SW 1271 (cell line): ENCODE measurements at places on chromosomes 5 and 9.
A peak's percentile ranks its signal among the peaks of the same experiment; 100 is the strongest.

DNA sequence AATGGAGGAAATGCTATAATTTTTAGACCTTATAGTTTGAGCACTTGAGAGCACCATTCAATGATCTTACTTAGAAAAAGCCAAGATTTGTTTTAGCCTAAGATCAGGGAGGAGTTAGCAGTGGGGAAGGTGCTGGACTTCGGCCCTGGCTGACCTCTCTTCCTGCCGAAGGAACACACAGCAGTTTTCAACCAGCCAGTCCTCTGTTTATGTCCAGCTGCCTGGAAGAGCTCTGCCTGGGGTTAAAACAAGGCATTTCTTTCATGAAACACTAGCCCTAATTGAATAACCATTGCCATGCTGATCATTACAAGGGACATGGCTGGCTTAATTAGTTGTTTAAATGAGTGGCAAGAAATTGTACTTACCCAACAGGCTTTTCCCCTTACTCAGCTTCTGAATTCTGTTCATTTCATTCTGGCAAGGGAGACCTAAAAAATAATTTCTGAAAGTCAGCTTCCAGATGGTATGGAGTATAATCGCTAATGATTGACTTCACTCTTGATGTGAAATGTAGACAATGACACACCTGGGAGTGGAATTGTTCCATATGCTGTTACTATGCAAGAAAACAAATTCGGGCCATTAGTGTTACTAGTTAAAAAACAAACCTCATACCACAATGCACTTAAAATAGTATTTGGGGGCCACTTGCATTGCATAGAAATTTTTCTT, 514.2 kb downstream of the SPOCK1 start:
- DNase-seq, result no peak

- DNase-seq, result no peak
Observed at GRCh38 chr9:129487658-129488483, 133.0 kb downstream of the C9orf50 start.

DNA sequence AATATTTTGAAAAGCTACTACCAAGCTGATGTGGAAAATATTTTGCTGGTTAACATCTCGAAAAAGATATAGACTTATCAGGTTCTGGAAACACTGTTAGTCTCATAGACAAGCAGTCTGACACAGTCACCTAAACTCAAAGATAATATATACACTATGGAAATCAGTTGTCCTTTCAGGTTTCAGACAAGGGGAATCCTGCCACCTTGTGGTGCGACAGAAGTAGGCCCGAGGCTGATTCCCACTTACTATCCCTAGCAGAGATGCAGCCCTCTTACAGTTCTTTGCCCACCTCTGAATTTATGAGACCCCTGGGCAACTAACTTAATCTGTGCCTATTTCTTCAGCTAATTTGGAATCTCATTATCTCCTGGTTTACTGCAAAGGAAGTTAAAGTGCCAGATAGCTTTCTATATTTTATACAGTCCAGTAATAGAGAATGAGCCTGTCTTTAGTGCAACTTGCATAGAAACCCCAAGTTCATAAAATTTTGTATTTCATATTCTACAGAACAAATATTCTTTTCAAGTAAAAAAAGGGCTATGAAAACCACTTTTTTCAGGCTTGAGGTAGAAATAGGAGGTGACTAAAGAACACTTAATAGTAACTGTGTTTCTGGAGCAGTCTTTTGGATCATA, 16.9 kb downstream of the RAD1 start:
- DNase-seq, result peak; percentile 39

DNA sequence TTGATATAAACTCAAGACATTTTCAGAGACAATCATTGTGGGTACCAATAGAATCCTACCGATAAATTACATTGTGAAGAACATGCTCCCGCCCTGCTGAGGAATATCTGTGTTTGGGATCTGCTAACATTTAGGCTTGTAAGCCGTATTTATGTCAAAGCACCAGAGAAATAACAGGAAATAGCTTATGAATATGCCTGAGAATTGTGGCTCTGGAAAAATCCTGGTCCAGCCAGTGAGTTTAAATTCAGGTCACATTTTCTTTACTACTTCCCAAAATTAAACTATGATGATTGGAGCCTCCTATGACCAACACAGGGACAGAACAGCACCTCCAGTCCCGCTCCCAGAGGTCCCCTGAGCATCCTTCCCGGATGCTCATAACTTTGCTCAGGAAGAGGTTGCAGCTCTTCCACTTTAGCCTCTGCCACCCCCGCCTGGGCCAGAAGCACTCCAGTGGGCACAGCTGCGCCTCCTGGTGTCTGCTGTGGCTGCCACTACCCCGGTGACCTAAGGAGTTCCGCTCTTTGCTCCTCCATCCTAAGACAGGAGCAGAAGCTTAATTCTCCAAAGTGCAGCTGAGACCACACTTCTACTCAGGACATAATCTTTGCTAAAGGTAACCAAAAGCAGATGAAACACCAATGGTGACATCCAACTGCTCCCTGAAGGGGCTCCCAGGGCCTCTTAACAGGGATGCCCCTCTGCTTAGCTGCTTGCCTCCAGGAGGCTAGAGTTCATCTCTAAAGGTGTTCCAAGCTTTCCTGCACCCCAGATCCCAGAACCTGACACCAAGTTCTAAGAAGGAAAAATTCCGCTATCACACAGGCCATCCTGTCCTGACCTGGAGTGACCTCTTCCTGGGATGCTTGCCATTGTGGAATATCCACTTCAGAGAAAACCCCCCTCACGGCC, 58.8 kb downstream of the SLC1A1 start:
- no peak for DNase-seq

GRCh38 chr5:67728326-67728890, 487.1 kb upstream of the PIK3R1 start:
- DNase-seq, result no peak

DNA sequence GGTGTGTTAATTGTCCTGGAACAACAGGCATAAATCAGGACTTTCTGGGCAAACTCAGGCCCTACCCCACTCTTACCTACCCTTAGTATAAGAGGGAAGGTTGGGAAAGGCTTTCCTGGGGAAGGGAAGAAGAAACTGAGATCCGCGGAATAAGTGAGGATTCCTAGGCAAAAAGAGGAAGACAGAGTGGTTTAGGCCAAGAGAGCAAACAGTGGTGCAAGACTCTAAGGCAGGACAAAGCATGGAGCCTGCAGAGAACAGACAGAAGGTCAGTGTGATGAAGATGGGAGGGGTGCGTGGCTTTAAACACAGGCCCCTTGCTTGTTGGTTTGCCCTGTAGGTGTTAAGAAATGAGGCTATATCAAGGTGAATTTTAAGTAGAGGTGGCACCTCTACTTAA, 69.4 kb downstream of the TMC1 start:
- no peak for DNase-seq

DNA sequence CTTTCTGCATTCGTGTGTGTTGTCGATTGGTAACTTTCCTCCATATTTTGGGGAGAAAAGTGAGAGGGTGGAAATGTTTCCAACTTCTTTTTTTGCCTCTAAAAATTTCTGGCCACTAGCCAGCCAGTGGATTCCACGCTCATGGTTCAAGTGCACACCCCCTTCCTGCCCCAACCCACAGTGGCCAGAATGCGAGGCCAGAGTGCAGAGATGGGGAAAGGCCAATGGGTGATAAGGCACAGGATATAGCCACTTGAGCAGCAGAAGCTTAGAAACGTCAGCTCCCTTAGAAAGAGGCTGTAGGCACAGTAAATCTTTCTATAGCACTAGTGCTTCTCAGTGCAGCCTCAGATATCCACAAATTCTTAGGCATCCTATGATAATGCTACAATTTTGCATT, 75.8 kb upstream of the ADRB2 start:
- no peak for DNase-seq

- no peak for DNase-seq
Observed at GRCh38 chr9:101677861-101678260, 60.6 kb downstream of the GRIN3A start.

GRCh38 chr9:1087120-1087881, 37.1 kb downstream of the DMRT2 start:
- DNase-seq, result no peak

GRCh38 chr5:41776435-41776834, 93.8 kb downstream of the OXCT1 start:
- DNase-seq, result no peak

DNA sequence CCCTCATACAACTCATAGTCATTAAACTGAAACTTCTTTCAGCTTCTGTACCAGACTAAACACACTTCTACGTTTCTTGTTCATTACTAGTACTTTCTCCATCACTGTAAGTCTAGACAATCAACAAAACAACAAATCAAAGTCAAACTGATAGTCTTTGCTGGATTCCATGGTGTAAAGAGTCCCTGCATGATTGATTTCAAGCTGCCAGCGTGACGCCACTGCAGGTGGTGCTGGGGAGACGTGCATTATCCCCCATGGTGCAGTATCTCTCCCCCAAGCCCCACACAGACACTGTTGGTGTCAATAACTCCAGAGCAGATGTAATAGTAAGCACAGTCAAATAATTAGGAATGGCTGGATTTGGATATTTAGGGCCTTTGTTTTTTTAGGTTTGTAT, 10.7 kb upstream of the SLC2A8 start:
- no peak for DNase-seq

GRCh38 chr5:89401659-89402058, 518.7 kb upstream of the MEF2C start:
- no peak for DNase-seq

DNA sequence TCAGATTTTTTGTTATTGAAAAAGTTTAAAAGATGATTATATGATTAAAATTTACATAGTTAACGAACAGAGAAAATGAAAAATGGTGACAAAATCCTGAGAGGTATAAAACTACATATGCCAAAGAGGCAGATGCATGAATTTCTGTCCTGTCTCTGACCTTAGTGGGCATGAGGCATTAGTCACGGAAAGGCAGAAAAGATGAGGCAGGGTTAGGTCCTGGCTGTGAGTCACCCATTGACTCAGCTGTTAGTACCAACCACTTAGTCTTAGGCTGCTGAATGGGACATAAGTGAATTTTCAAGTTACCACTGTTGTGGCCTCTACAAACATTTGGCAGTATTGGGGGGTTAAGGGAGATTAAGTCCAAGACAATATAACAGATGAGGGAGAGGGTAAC, 33.1 kb downstream of the RASA1 start:
- peak; percentile 77 for DNase-seq

- DNase-seq, result no peak
Observed at GRCh38 chr5:150582241-150583109, 58.0 kb upstream of the SYNPO start.

DNA sequence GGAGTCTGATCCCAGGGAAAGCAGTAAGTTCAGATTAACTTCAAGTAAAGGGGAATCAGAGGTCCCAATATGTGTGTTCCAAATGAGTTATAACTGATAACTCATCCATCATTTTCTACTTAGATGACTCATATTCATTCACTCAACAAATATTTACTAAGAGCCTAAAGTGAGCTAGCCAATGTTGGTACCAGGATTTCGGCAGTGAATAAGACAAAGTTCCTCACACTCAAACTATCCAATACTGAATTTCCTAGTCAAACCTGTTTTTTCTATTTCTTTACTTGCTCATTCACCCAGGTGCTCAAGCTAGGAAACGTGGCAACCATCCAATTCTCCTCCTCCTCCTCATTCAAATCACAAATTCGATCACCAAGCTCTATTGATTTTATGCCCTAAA, 25.8 kb downstream of the FBXW2 start:
- DNase-seq, result no peak

DNA sequence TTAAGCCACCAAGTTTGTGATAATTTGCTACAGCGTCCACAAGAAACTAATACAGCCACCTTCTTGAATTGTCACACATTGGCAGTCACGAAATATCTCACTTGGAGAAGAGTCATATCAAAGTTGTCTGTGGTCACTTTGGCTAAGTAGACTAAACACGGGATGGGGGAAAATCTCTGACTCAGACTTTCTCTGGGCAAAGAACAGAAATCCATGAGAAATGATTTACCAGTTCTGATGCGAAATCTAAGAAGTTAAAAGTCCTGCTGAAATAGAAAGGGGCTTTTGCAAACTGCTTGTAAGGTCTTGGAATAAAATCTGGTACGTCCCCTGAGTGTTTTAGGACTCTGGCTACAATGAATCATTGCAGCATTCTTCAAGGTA, 158.4 kb downstream of the COL23A1 start:
- DNase-seq, result no peak

GRCh38 chr9:104944356-104944755, 16.4 kb upstream of the ABCA1 start:
- no peak for DNase-seq

- no peak for DNase-seq
Observed at GRCh38 chr9:93624977-93625376, 48.6 kb downstream of the PHF2 start.

- DNase-seq, result no peak
Observed at GRCh38 chr5:136067422-136067821, 38.6 kb downstream of the TGFBI start.

- no peak for DNase-seq
Observed at GRCh38 chr5:113038714-113039113, 62.1 kb downstream of the DCP2 start.

DNA sequence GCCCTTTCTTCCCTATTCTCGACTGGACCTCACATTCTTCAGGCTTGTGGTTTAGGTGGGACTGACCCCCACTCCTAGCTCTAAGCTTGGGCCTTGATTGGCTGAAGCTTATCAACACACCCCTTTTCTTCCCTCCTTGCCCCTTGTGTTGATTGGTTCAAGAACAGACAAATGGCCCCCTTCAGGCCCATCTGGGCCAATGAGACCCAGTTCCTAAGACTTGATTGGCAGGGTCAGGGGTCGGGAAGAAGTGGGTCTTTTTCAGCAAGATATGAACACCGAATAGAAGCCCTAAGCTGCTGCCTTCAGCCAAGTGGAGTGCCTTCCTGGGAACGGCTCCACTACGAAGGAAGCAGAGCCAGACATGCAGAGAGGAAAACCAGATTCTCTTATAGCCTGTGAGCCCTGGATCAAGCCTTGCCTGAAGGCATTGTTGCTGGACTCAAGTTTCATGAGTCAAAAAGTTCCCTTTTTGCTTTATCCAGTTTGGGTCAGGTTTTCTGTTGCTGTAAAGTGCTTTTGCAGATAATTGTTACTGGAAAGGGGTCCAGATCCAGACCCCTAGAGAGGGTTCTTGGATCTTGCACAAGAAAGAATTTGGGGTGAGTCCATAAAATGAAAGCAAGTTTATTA, 22.4 kb upstream of the NCS1 start:
- no peak for DNase-seq

DNA sequence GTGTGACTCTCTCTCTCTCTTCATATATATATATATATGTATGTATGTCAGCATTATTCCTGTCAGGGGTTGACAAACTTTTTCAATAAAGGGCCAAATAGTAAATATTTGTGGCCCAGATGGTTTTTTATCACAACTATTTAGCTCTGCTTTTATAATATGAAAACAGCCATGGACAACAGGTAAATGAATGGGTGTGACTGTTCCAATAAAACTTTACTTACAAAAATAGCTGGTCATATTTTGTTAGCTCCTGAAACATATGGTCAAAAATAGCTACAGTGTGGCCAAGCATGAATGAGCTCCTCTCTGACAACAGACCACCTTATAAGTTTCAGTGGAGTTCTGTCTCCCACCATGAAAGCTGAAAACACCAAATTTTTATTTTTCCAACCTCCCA, 21.6 kb downstream of the RAPGEF6 start:
- no peak for DNase-seq

GRCh38 chr5:73338256-73339050, 110.1 kb downstream of the FOXD1 start:
- no peak for DNase-seq

GRCh38 chr9:86359151-86359879, 5.1 kb upstream of the TUT7 start:
- DNase-seq, result no peak
